ENCODE measurements at places on chromosomes 1 and 21.

DNA sequence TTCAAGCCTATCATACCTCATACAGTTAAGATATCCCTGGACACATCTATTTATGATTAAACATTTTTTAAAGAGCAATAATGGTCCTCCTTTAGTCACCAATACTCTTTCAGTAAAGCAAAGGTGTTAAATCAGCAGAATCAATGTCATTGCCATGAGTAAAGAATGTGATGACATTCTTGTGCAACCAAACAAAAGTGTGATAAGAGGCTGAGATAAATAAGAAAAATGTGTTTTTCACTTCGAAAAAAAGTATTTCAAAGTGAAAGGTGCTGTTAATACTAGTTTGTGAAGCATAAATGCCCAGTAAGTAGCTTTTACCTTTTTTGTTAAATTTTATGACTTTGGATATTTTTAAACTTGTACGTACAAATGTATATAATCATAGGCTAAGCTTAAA is 8.4 kb downstream of the SLC44A5 start:
- no peak for DNase-seq

DNA sequence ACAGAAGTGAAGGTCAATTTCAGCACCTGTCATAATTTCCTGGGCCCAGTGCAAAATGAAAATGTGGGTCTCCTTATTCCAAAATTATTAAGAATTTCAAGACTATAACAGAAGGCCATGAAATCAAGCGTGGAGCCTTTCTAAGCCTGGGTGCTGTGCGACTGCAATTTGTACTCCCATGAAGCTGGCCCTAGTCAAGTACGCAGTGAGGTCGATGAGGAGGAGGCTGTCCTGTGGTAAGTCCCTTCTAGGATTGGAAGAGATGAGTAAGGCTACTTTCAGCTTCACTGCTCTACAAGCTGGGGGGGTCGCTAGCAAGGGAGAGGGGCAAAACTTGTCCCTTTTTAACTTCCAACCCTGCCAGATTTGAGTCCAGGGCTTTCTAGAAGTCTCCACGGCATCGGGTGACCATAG is 410 bp upstream of the NUDC start:
- no peak for DNase-seq

GRCh38 chr1:227887697-227888403 is 59.9 kb downstream of the WNT9A start:
- DNase-seq: peak; percentile 81

- DNase-seq: no peak
Observed at GRCh38 chr1:229058729-229059128, 212.2 kb upstream of the RAB4A start.

DNA sequence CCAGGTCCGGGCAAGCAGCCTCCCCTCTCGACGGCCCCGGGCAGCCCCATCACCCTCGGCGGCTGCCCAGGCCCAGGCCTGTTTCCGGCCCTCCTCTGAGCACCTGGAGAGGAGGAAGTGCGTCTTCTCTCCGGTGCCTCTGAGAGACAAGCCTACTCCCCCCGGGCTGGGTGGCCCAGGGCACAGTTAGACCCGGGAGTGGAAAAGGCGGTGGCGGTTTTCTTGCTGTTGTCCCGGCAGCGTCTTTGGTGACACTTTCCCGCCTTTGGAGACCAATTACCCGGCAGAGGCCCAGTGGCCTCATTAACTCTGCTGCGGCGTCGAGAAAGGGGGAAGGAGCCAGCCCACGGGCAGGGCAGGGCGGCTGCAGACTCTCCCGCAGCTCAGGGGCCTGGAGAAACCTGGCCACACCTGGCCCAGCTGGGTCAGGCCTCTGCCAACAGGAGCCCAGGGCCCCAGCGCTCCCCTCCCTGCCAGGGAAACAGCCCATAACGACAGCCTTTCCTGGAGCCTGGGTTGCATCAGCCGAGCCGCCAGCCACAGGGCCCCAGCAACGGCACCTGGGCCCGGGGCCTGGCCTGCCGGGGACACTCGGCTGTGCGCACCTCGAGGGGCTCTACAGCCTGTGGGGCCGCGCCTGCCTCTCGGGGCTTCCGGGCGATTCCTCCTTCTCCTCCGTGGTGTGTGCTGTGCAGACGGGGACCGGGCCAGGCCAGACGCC is 28.4 kb upstream of the C1orf159 start:
- no peak for DNase-seq

DNA sequence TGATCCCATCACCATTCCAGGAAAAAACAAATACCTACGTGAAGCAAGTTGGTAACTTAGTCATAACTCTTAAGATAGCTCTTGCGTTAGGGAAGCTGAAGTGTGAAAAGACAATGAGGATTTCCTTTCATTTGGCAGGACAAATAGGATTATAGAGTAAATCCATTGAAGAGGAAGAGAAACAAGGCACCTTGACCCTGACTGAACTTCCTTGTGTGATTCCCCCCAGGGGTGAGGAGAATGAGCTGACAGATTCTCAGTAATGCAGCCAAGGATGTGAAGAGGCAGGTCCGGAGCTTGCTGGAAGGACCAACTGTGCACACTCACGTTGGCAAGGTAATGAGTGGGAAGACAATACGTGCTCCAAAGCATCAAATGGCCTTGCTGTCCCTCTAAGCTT is 55.0 kb upstream of the HMCN1 start:
- DNase-seq: no peak

DNA sequence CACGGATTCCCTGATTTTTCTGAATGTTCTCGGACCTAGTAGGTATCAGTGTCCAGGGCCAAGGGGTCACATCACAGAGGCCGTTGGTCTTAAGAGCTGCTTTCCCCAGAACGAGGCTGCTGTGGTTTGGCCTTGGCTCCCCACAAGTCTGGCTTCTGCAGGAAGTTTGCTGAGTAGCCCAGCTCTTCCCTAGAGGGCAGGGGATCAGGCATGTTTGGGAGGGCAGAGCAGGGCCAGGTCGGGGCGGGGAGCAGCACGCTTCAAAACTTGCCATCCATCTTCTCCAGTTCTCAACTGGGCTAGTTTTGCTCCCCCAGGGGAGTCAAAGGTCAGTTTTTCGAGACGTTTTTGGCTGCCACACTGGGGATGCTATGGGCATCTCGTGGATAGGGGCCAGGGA is 37.0 kb downstream of the MAN1C1 start:
- DNase-seq: no peak

- DNase-seq: no peak
Observed at GRCh38 chr1:24925082-24925779, 4.8 kb downstream of the RUNX3 start.

- DNase-seq: no peak
Observed at GRCh38 chr1:66686406-66686805, 65.9 kb upstream of the DYNLT5 start.

GRCh38 chr1:165891111-165891860 is 63.9 kb downstream of the UCK2 start:
- DNase-seq: no peak

DNA sequence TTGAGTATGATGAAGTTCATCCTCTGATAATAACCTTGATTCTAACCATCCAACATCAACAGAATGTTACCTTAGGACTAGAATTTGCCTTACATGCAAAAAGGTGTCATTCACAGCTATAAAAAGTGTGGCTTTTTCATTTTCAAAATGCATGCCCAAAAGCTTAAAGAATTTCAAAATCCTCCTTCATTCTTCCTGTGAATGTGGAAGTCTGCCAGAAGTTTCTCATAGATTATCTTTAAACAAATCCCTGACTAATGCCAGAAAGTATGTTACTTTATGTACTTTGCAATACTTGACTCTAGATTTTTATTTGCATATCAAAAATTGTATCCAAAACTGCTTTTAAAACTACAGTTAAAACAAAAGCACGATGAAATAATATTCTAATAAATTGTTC is 270.6 kb upstream of the ZRANB2 start:
- no peak for DNase-seq

GRCh38 chr1:29122682-29123052 is 1.0 kb downstream of the TMEM200B start:
- peak; percentile 79 for DNase-seq

Measured in hindlimb muscle (tissue), 1 donor.